ENCODE measurements at places on chromosomes 7 and 10. TPM values are rescaled to one million over a fixed set of nuclear protein-coding genes. Genes with fewer than 3 reads are reported as not detected.

The CRYGN gene
- 1.7 TPM for total RNA-seq

The SLC18A2 gene
- total RNA-seq, result 2.8 TPM

DNA sequence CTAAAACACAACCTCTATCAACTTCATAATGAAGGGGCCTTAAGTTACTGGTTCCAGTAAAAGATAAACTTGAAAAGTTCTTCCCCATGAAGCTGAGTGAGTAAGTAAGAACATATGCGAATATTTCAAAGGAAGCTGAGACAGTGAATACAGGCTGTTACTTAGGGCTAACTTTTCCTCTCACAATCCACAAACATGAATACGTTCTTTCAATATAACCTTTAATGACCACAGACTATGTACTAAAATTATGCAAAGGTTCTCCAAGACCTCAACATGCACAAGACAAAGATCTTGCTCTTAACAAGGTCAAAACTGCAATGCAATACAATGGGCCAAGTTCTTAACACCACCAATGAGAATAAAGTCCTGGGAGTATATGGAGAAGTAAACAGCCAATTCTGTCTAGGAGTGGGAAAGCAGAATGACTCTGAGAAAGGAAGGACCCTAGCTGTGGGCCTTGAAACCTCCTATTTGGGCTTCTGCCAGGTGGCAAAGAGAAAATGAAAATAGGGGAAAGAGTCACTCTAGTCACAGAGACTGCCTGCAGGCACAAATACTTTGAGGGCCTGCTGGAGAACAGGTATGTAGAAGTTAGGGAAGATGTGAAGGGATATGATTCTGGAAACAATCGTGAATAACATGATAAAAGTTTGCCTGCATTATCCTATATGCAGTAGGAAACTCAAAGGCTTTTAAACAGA lies 43.7 kb downstream of the OSBPL3 start:
- no peaks in the 10 kb centered on the region for H3K4me1 ChIP-seq
- H3K36me3 ChIP-seq, result no peaks in the 10 kb centered on the region
- H3K4me3 ChIP-seq, result no peak overlapping the region
- no peak overlapping the region for H3K27ac ChIP-seq
- H3K27me3 ChIP-seq, result no peaks in the 10 kb centered on the region

The NANOS1 gene
- 1.9 TPM for total RNA-seq

The BTBD16 gene
- 1.2 TPM for total RNA-seq

GRCh38 chr10:14688606-14689005 lies 86.1 kb downstream of the FAM107B start:
- no peak overlapping the region for H3K4me3 ChIP-seq
- H3K4me1 ChIP-seq, result no peaks in the 10 kb centered on the region
- no peak overlapping the region for H3K27ac ChIP-seq
- H3K27me3 ChIP-seq, result no peaks in the 10 kb centered on the region
- DNase-seq, result no peak
- H3K36me3 ChIP-seq, result no peaks in the 10 kb centered on the region

DNA sequence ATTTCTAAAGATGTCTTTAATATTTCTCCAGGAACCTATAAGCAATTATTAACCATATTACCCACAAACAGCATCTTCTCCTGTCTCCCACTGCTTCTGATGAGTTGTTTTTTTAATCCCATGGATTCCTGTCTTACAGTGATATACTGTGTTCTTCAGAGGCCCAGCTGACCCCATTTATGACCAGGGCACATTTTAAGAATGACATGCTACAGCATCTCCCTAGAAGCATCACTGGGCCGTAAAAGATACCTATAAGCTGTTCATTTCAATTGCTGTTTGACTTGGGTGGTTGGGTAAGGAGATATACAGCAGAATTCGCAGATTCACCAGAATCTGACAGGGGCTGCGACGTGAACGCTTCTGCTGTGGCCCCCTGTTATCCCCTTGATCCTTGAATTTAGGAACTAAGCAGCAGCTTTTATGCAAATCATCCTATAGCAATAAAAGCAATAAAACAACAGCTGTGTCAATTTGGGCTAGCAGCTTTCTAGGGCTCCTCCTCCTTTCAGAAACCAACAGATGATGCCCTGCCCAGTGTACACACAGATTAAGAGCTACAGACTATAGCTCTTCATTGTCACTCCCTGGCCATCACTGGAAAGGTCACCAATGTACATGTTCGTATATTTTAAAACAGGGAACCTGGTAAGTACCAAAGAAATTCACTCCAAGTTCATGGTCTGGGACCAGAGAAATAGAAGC lies 86.8 kb downstream of the CPEB3 start:
- no peaks in the 10 kb centered on the region for H3K36me3 ChIP-seq
- H3K27ac ChIP-seq, result no peak overlapping the region
- no peaks in the 10 kb centered on the region for H3K4me1 ChIP-seq
- H3K4me3 ChIP-seq, result no peak overlapping the region
- DNase-seq, result no peak

GRCh38 chr7:136509466-136509865 lies 359.0 kb upstream of the CHRM2 start:
- no peaks in the 10 kb centered on the region for H3K4me1 ChIP-seq
- no peak overlapping the region for H3K4me3 ChIP-seq
- no peak overlapping the region for H3K27ac ChIP-seq
- no peak for DNase-seq
- no peaks in the 10 kb centered on the region for H3K36me3 ChIP-seq

The STEAP2 gene
- total RNA-seq, result 73.2 TPM

DNA sequence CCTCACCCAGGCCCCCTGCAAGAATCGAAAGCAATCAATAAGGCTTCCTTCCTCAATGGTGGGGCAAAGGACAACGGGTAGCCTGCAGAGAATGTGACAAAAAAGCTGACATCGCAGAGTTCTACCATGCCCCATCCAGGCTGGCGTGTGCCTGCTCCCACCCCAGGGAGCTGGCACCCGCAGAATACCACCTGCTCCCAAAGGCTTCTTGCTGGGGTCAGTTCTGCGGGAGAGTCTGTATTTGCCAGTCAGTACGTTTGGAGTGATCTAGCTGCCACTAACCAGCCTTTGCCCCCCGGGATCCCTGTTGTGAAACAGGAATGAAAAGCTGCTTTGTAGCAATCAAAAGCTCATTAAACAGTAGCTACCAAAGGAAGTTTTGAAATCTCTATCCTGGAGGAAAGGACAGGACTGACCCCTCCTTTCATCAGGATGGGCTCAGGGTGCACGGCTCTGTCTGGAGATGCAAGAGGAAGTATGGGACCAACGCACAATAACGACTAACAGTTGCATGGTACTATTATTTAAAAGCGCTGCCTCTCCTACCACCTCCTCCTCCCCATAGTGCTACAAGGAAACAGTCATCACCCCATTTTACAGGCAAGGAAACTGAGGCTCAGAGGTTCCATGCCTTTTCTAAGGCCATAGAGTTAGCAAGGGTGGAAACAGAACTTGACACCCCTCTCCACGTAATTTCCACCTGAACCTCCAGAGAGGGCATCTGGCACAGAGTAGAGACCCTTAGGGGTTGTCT lies 67.0 kb downstream of the FGFR2 start:
- no peak overlapping the region for H3K27ac ChIP-seq
- DNase-seq, result no peak
- H3K4me3 ChIP-seq, result no peak overlapping the region
- H3K4me1 ChIP-seq, result no peaks in the 10 kb centered on the region
